ENCODE measurements at places on chromosomes 1 and 21.

DNA sequence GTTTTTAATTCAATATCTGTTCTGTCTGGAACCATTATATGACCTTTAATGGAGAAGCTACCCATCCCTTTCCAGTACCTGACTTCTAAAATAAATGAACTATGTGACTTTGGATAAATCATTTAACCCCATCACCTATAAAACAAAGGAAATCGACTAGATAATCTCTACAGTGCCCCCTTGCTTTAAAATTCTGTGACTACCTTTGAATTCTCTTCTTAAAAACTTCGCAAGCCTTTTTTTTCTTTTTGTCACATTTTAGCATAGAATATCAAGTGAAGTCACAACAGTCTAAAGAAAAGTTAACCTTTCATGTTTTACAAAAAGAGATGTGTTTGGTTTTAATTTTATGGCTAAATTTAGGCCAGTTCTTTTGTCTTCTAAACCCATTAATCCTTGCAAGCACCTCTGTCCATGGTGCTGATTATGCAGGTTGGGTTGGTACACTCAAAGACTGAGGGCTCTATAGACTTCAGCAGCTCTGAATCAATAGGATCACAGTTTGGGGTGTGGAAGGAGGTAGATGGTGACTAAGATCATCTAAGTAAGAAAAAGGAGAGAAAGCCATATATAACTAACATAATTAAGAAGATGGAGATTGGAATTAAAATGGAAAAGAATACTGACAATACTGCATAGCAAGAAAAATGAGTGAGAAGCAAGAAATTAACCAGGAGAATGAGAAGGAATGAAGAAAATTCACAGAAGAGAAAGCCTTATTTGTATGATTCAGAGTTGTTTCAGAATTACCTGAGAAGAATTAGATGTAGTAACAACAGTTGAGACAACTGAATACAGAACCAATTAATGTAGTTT lies 59.2 kb downstream of the TBX15 start:
- DNase-seq: no peak

- peak; percentile 12 for DNase-seq
These were observed 801 bp downstream of the MX1 start for GRCh38 chr21:41426676-41427404.

GRCh38 chr1:224212618-224213061 lies 29.6 kb downstream of the DEGS1 start:
- DNase-seq: no peak

GRCh38 chr1:225845097-225845496 lies 35.2 kb downstream of the EPHX1 start:
- no peak for DNase-seq

DNA sequence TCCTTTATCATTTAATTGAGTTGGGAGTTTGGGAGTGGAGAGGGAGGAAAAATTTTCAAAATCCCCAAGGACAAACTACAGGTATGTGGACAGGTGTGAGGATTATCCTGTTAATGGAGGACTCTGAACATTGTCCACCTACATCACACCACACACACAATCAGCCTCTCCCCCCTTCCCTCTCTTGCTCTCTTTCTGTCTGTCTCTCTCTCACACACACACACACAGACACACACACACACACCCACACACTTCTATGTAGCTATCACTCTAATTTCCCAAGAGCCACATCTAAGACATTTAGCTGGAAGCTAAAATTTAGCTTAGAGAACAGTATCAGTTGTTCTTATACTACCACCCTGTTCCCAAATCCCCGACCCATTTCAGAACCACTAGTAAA lies 1.5 kb downstream of the S100A8 start:
- no peak for DNase-seq

DNA sequence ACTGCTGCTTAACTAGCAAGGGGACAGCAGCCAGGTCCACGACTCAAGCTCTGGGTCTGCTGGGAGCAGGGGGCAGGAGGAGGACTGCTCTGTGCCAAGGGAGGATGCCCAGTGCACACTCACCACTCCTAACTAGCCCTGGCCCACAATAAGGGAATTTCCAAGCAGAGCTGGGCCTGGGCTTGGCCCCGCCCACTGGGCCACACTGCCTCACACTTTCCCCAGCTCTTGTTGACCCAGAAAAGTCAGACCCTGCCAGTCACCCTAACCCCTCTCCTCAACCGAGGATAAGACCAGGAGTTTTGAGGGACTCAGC lies 18.7 kb downstream of the SLC9A1 start:
- no peak for DNase-seq

DNA sequence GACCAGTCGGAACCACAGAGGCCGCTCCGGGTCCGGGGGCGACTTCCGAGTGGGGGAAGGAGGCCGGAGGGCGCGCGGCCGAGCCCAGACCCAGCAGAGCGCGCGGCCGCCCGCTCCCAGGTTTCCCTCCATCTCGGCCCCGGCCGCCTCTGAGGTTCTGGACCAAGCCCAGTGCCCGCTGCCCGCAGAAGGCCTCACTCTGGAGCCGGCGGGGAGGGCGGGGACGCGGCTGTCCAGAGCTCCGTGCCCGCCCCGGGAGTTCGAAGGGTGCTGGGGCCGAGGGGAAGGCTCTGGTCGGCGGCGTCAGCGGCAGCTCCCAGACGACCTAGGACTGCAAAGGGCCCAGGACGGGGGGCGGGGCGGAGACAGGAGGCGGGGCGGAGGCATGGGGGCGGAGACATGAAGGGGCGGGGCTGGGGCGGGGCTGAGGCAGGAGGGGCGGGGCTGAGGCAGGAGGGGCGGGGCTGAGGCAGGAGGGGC lies 48.0 kb upstream of the SLC19A1 start:
- DNase-seq: peak; percentile 85

- DNase-seq: no peak
These were observed 39.0 kb downstream of the SMYD2 start for GRCh38 chr1:214319938-214320337.

- no peak for DNase-seq
These were observed 30.3 kb downstream of the DENND1B start for GRCh38 chr1:197744979-197745378.

- no peak for DNase-seq
These were observed 20.7 kb upstream of the ABCB10 start for GRCh38 chr1:229579059-229579673.

GRCh38 chr21:16538936-16539440 lies 809.2 kb downstream of the USP25 start:
- no peak for DNase-seq

DNA sequence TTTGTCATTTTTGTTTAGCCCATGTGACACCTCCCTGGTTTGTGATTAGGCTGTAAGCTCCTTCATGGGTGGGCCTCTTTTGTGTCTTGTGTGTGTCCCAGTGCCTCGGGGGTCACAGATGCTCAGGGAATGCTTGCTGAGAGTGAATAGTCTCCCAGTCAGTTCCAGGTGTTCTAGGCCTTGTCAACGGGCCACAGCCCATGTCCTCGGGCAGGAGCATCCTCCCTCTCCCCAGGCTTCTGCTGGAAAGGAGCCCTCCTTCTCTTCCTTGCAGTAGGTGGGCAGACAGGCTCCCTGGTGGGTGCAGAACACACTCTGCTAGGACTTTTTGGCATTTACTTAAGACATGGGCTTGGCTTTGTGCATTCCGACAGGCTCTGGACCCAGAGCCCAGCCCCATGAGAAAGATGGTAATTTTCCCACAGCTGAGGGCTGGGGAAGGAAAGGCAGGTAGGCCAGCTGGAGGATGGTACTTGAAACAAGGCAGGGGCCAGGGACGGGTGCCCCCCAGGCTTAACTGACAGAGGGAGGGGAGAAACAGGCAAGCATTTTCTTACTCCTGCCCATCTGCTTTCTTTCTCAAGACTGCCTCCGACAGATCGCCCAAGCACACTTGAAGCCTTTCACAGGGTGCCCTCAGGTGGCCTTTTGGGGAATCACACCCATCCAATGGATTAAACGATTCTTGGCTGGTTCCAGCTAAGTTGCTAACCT lies 7.1 kb upstream of the CPLANE2 start:
- DNase-seq: peak; percentile 68

DNA sequence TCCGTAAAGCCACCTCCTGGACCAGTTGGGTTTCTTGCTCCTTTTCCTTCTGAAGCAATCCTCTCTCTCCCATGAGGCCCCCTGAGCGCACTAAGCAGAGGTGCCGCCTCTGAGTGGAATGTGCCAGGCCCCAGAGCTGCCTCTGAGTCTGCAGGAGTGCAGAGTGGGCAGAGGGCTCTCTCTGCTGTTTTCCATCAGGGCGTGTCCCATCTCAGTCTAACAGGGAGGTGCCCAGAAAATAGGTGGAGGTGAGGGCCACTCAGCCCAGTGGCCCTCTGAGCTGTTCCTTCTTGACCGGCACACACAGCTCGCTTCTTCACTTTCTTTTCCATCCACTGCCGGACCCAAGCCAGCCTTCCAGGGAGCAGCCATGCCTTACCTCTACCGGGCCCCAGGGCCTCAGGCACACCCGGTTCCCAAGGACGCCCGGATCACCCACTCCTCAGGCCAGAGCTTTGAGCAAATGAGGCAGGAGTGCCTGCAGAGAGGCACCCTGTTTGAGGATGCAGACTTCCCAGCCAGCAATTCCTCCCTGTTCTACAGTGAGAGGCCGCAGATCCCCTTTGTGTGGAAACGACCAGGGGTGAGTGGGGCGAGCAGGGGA lies at the start of gene CAPN9:
Gene CAPN9 (plus strand): TSS at position 262 of the 604 bp plus-strand sequence. CDS start 109 bp downstream, at position 371.
- no peak for DNase-seq

- DNase-seq: no peak
These were observed 45.4 kb downstream of the YARS1 start for GRCh38 chr1:32771561-32772280.

DNA sequence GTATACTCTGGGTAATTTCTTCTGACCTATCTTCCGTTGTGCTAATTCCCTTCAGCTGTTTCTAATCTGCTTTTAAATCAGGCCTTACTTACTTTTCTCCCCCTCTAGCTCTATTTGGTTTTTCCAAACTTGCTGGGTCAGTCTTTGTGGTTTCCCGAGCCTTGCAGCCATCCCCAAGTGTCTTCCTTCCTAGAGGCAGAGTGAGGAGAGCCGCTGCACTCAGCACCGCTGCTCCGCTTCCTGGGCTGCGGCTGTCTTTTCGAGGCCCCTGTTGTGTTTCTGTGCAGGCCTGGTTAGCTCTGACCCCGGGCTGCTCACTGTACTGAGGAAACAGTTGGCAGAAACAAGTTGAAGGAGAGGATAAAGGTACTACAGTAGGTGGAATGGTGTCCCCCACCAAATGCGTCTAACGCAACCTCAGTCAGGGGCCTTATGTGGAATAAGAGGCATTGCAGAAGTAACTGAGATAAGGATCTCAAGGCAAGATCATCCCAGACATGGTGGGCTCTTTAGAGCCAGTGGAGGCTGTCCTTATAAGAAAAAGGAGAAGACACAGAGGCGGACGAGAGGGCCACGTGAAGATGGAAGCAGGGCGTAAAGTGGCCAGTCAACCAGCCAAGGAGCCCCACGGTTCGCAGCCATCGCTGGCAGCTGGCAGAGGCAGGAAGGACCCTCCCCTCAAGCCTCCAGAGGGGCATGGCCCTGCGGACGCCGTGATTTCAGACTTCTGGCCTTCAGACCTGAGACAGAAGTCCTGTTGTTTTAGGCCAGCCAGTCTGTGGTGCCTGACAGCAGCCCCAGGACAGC lies 10.5 kb downstream of the WNT9A start:
- no peak for DNase-seq

DNA sequence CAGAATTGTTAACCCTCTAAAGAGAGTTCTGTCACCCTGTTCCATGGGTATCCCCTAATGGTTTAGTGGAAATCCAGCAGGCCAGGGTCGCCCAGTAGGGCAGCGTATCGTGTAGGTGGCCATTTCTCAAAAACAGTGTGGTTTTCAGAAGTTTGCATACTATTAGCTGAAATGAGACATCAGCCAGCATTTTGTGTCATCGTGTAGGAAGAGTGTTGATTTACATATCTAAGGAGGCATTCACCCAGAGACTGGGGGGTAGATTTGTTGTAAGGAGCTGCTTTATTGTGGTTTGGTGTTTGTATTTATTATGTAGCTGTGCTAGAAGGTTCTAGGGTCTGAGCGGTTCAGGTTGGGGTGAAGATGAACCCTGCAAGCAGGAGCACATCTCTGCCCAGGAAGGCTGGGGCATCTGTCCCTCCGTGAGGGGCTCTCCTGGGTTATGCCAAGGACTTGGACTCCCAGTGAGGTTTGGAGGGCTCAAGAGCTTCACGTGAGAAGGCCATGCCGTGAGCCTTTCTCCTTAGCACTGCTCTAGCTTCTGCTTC lies 174.4 kb downstream of the PGBD5 start:
- no peak for DNase-seq

GRCh38 chr1:44228218-44228617 lies 14.9 kb downstream of the DMAP1 start:
- no peak for DNase-seq

GRCh38 chr1:6614019-6614928 lies 743 bp downstream of the PHF13 start:
- DNase-seq: peak; percentile 18

DNA sequence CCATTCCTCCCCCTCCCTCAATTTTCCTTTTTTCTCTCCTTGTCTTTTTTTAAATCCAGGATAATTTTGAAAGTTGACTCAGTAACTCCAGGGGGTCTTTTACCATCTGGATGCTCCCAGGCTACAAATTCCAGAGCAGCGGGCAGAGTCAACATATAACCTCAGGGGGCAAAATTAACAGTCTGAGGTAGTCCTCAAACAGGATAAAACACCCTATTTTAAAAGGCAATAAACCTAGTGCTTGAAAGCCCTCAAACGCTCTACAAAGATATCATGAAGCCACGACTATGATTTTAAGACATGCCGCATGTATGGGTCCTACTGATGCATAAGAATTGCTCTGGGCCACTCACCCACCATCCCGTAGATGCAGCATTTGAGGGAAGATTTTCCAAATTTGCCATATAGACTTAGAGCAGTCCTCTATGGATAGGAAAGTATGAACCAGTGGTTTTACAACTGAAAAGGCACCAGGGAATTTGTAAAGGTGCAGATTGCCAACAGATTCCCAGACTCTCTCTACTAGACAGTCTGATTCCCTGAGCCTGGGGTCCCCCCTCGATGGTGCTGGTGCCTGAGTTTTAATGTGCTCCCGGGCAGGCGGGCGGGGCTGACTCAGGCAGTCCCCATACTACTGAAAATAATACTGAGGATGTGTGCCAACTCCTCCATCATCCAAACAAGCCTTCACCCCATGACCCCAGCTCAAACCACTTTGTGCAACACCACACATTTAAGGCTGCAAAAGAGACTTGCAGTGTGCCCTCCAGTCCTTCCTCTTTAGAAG lies 37.2 kb downstream of the PTPN14 start:
- no peak for DNase-seq

- DNase-seq: no peak
These were observed 33.3 kb downstream of the LAMB3 start for GRCh38 chr1:209618756-209619420.

DNA sequence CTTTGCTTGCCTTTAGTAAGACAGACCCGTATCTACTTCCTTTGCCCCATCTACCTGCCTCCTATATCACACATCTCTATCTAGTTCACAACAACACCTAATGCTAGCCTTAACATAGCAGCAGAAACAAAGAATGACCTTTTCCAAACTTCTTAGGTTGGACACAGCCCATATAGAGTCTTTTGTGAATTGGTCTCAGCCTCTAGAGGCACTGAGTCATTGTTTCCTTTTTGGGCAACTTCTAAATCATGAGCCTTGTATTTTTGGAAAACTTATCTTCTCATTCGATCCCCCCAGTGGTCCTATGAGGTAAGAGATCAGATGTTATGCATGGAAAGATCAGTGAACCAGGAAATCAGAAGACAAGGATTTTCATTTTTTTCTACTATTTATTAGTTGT lies 679.4 kb upstream of the USP24 start:
- DNase-seq: no peak

- DNase-seq: no peak
These were observed 78.3 kb downstream of the PSMG1 start for GRCh38 chr21:39104911-39105310.
